ENCODE measurements at places on chromosomes 2 and 18.

GRCh38 chr2:85787981-85788340 lies 34.2 kb downstream of the ATOH8 start:
- no peak for DNase-seq

- no peak for DNase-seq
Measured at GRCh38 chr2:108588070-108588668, 53.9 kb downstream of the LIMS1 start.

DNA sequence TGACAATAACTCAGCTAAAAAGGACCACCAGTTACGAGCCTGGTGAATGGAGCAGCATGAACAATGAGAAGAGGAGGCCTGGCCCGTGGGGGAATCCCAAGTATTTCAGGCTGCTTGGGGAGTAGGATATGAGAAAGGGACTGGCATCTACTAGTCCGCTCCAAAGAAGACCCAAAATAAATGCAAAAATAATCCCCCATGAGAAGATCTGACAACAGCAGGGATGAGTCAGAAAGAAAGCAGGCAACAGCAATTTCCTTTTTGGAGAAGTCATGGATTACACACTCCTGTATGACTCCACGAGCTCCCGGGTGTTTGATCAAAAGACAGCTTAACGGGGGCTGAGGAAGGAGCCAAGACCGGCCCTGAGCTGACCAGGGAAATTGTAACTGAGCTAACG lies 111.4 kb downstream of the SOX11 start:
- DNase-seq: no peak

DNA sequence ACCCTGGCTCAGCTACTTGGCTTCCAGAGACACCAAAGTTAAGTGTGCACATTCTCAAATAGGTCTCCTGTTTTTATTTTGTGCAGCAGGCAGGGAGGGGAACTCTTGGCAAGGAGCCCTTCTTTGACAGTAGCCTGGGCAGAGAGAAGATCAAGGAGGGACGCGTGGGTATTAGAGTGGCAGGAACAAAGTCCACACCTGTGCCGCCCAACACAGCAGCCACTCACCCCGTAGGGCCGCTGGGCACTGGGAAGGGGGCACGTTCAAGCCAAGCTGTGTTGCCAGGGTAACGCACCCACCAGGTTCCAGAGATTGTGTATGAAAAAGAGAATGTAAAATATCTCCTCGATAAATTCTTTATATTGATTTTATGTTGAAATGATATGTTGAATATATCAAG lies 229.3 kb upstream of the AGAP1 start:
- DNase-seq: no peak

DNA sequence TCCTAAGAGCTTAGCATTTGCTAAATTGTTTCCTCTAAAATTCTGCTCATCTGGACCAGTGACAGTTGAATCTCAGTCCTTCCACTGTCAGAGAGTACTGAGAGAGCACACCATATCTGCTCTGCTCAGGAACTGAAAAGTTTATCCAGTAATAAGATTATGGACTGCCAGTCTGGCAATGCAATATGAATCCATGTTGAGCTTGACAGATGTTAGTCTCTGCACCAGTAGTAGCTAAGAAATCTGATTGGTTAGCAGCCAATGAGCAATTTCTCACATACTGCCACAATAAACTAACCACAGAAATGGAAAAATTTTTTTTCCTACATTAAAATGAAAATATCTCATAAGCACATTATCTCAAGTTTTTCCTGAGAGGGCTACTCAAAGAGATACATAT lies 2.3 kb downstream of the PRKD3 start:
- no peak for DNase-seq
